ENCODE measurements at places on chromosomes 1 and 21.

DNA sequence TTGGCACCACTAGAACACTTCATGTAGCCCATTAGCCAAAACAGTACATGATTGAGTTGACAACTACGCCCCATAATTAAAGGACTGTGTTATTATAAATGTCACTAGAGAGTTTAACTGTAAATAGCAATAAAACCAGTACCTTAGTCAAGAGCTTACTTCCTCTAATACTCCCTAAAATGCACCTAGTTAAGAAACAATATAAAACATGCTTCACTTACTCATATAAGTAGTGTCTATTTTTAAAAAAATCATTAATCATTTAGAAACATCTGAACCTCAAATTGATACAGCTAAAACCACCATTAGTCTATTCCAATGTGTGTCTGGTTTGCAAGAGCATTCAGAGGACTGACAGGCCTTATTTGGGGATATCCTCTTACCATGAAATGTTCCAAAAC lies 25.3 kb downstream of the PTP4A2 start:
- DNase-seq = no peak

DNA sequence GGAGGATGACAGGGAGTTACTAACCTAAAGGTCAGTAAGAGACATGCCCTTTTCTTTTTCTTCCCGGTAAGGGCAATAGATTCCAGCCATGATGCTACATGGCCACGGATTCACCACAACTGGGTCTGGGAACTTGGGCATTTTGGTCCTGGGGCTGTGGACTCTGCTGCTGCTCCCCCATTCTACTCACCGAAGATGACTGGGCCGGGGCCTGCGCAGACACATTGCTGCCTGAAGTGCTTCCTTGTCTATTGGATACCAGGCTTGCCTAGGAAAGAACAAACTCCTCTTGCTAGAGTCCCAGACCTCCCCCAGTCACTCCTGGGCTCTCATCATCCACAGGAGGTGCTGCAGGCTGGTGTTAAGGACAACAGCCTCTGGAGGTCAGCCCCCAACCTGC lies 49.9 kb upstream of the A3GALT2 start:
- no peak for DNase-seq

- no peak for DNase-seq
These were observed 44.4 kb downstream of the RAP1GAP start for GRCh38 chr1:21624571-21625389.

GRCh38 chr1:29197590-29197924 lies 15.9 kb upstream of the SRSF4 start:
- DNase-seq = no peak

DNA sequence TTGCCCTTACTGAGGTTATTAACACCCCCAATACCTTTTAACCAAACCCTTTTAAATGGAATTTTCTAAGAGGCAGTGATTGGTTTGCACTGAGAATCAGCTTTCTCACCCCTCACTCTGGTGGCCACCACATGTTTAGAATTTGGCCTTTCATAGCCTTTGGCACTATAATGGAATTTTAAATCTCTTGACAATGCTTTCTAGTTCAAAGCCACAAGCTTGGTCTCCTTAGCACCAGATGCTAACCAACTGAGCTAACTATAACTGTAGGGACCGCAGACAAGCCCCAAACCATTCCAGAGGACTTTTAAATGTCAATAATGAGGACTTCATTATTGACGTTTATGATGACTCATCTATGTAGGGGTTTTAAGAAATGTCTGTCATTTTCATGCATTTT lies 238.7 kb upstream of the SNX7 start:
- no peak for DNase-seq

DNA sequence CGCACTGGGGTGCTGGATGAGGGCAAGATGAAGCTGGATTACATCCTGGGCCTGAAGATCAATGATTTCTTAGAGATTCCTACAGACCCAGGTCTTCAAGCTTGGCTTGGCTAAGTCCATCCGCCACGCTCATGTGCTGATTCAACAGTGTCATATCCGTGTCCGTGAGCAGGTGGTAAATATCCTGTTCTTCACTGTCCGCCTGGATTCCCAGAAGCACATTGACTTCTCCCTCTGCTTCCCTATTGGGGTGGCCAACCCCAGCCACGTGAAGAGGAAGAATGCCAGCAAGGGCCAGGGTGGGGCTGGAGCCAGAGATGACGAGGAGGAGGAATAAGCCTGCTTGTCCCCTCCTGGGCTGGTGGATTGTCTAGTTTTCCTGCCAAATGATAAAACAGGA lies 2.2 kb upstream of the CBR3 start:
- no peak for DNase-seq

DNA sequence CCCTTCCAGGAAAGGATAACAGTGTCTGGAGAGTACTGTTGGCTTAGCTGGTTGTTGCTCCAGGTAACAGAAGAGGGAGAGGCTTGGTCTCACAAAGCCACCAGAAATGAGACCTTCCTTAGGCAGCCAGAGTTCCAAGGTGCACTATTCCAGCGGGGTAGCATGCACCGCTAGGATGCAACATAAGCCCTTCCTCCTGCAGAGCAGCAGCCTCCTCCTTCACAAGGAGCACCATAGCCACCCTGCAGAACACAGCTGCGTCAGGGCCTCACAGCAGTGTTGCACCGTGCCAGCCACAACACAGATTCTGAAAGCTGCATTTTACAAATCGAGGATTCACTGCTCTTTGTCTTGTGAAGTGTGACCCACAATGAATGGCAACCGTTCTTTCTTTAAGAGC lies 142.0 kb downstream of the CLIC6 start:
- no peak for DNase-seq

GRCh38 chr1:229874136-229874535 lies 192.9 kb upstream of the GALNT2 start:
- no peak for DNase-seq

- DNase-seq = no peak
These were observed 66.3 kb downstream of the CACHD1 start for GRCh38 chr1:64535938-64536835.

DNA sequence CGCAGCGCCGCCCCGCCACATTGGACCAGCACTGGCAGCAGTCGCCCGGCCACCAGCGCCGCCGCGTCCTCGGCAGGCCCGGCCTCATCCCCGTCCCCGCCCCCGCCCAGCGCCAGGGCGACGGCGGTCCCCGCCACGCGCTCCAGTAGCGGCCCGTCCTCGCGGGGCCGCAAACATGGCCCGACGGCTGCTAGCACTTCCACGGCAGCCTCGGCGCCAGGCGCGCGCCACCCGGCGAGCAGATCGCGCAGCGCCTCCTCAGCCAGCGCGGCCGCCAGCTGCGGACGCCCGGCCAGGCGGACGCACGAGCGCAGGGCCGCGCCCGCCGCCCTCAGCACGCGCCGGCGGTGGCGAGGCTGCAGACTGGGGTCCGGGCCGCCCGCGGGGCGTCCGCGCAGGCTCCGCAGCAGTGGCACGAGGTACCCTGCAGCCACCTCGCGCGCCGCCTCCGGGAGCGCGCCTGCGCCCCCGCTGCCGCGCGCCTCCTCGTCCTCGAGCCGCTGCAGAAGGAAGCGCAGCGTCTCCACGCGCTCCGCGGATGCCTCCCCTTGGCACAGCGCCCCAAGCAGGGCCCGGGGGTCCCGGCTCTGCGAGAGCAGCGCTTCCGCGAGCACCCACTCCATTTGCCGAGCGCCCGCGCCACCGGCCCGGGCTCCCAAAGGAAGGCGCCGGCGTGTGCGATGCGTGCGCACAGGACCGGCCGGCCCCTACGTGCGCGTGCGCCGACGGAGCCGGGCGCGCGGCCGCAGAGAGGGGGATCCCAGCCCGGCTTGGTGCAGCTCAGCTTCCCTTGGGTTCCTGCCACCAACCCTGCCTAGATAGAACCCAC lies at the start of gene TARBP1:
TARBP1 (minus strand) TSS at position 699 of the 829 bp plus-strand sequence; CDS start at position 623, 76 bp downstream.
- DNase-seq = peak; percentile 50

- peak; percentile 26 for DNase-seq
These were observed 685 bp downstream of the UBAP2L start for GRCh38 chr1:154221278-154222001.

Data from stromal cell of bone marrow (primary cell).